ENCODE measurements at places on chromosomes 5 and 9. TPM values are rescaled to one million over a fixed set of nuclear protein-coding genes. Genes with fewer than 3 reads are reported as not detected.

DRD1 gene
- not detected for total RNA-seq

POLR1E gene
- total RNA-seq = 15.0 TPM

PCDHGB3 gene
- total RNA-seq = 4.2 TPM

DNA sequence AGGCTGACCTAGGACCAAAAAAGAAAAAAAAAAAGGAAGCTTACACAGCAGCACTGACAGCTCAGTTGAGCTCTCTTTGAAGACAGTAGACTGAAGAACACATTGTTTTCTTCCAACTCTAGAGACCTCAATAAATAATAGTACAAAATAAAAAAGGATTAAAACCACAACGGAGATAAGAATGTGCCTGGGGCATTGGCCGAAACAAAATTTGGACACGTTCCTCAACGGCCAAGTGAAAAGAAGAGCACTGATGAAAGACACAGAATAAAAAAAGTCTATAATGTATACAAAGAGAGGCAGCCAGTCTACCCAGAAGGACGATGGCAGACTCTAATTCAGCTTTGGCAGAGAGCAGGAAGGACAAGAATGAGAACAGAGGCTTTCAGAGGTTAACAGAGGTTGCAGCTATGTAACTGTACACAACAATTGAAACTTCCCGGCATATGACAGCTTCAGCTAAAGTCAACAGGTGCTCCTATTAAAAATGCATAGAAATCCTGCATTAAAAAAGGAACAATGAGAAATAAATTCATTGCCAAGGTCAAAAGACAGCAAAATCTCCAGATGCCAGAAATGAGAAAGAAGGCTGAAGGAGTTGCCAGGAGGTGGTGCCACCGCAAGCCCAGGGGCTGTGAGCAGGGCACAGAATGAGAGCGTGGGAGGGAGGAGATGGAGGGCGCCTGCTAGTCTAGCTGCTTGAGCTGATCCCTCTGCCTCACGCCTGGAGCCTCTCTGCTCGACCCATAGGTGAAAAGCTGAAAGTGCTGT is 113.9 kb downstream of the DCP2 start:
- H3K27me3 ChIP-seq = no peaks in the 10 kb centered on the region
- H3K27ac ChIP-seq = no peak overlapping the region
- no peak for DNase-seq
- H3K4me3 ChIP-seq = no peak overlapping the region
- peaks cover 11% of the 10 kb centered on the region for H3K4me1 ChIP-seq
- no peaks in the 10 kb centered on the region for H3K36me3 ChIP-seq

GRCh38 chr5:142590451-142591231 is 95.2 kb downstream of the FGF1 start:
- H3K27ac ChIP-seq = no peak overlapping the region
- H3K4me3 ChIP-seq = no peak overlapping the region
- H3K4me1 ChIP-seq = no peaks in the 10 kb centered on the region

Data from body of pancreas (tissue), 4 donors.